Parietal lobe (tissue), 2 donors: ENCODE measurements at places on chromosomes 12 and 14. TPM values are rescaled to one million over a fixed set of nuclear protein-coding genes. Genes with fewer than 3 reads are reported as not detected.

Gene REM2
- total RNA-seq: 1.9 TPM

Gene NRIP2
- total RNA-seq: not detected

Gene DENND5B
- total RNA-seq: 85.1 TPM

Gene LRCOL1
- total RNA-seq: not detected

Gene IL26
- not detected for total RNA-seq

Gene HOXC13
- total RNA-seq: not detected

Gene ANKS1B
- total RNA-seq: 534 TPM
